ENCODE measurements at places on chromosomes 5 and 9. TPM values are rescaled to one million over a fixed set of nuclear protein-coding genes. Genes with fewer than 3 reads are reported as not detected.

The OR13C3 gene
- total RNA-seq = not detected

The FAM163B gene
- total RNA-seq = not detected

The LHX6 gene
- total RNA-seq = not detected

DNA sequence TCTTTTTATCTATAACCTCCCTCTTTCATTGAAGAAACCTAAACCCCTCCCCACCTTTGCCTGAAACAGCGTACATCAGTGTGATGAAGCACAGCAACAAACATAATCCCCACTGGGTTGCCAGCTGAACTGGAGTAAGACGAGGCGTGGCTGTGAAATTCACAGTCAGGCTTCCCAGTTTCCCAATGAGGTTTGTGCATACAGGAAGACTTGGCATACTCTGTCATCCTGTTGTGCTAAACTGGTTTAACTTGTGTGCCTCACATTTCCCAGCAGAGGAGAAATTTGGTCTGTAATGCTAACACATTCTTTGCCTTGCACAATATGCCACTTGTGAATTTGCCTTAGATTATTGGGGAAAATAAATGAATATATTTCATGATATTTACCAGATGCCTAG lies 121.5 kb downstream of the SV2C start:
- no peak for ATAC-seq

GRCh38 chr9:35177520-35177919 lies 15.7 kb downstream of the UNC13B start:
- no peak for ATAC-seq

DNA sequence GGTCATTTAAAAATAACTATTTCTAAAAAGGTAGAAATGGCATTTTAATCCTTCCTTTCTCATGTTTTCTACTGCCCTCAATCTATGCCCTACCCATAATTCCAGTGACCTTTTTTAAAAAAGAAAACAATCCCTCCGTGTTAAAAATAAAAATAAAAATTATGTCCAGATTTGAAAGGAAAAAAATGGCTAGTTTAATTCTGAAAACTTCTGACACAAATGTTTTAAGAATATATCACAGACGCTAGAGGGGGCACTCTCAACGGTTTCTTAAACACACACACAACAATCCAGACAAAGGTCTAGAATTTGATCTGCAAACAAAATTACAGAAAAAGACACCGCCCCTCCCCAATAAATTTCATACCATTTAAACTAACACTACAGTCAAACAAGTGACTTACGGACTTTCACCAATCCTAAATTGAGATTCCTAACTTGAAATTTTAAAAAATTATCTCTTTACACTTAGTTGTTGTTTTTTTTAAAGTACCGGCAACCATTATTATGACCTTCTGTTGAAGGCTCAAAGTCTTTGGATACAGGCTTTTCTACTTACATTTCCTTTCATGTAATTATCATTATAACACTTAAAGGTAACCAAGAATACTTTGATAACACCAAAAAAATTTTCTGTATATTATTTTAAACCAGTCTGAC lies 38.2 kb downstream of the CLINT1 start:
- no peak for ATAC-seq

Measured in activated T-helper 17 cell treated with anti-CD3 and anti-CD28 coated beads, Interleukin-2, amount 50 U/mL, for 72 hours (primary cell).